ENCODE measurements at places on chromosomes 11 and 22.

- no peak for DNase-seq
These were observed 92.2 kb downstream of the STK33 start for GRCh38 chr11:8501836-8502235.

GRCh38 chr11:11461473-11461872 lies 108.4 kb upstream of the CSNK2A3 start:
- DNase-seq: no peak

DNA sequence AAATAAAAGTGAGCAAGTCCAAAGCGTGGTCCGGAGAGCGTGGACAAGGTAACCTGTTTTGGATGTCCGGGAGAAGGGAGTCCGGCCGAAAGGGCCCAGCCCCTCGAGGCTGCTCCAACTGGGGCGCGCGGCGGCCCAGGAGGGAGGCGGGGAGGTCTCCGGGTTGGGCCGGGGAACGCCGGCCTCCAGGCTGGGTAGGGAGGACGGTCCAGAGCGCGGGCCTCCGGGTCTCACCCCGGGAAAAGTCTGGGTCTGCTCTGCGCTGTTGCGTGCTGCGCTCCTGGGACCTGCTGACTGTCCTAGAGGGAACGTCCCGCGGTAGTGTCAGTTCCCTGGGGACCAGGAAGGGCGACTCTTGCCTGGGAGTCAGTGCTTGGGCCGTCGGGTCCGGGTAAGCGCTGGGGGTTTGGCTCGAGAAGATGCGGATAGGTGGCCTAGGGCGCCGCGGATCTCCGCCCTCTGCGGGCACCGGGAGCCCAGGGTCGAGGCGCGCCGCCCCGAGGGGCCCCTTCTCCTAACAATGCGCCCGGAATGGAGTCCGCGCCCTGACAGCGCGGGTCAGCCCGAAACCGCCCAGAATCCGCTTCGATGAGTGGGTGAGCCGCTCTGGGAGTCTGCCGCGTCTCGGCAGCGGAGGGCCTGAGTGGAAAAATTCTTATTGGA lies 988 bp upstream of the FLI1 start:
- DNase-seq: no peak

- DNase-seq: no peak
These were observed 16.4 kb downstream of the RPL27A start for GRCh38 chr11:8698917-8699441.

DNA sequence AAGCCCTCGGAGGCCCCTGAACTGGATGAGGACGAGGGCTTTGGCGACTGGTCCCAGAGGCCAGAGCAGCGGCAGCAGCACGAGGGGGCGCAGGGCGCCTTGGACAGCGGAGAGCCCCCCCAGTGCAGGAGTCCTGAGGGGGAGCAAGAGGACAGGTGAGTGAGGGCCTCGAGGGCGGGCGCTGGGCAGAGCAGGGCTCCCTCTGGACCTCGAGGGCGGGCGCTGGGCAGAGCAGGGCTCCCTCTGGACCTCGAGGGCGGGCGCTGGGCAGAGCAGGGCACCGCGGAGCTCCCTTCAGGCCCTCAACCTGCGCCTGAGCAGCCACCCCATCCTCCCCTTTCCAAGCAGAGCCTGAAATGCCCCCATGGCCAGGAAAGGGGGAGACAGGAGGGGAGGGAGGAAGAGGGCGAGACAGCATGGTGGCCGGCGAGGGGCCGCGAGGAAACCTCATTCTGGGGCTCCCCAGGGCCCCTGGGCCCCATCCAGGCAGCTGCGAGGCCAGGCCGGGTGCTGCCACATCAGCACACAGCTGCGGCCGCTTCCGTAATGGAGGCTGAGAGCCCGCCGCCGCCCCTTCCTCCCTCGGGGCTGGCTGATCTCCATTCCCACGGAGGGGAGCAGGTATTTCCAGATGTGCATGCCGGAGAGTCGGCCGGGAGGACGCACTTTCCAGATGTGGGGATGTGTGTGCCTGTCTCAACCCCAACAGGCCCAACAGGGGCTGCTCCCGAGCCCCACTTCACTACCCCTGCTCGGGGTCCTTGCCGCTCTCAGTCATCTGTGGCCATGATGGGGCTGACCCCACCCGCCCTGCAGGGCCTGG lies 10.0 kb downstream of the PRR33 start:
- DNase-seq: no peak

GRCh38 chr22:27971926-27972325 lies 52.9 kb upstream of the PITPNB start:
- no peak for DNase-seq

- no peak for DNase-seq
These were observed 85.2 kb upstream of the PPARA start for GRCh38 chr22:46064966-46065666.

DNA sequence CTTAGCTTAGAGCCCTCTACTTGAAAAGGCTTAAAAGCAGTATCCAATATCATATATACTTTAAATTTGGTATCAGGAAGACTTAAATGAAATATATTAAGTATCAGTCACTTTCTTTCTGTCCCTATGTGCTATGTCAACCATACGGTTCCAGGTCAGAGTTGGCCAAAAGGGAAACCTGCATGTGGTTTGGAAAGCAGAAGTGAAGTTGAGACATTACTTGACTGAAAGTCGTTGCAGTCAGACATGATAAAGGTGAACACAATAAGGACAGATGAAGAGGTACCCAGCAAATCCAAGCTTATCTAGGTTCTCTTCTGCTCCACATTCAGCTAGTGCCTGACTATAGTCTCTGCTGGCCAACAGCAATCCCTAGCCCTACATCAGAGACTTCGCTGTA lies 336.8 kb downstream of the KCNA4 start:
- DNase-seq: no peak

GRCh38 chr11:16169541-16169940 lies 186.8 kb downstream of the SOX6 start:
- DNase-seq: no peak

GRCh38 chr22:24951942-24952836 lies at the start of gene KIAA1671:
Gene KIAA1671 (plus strand): TSS chr22:24952716. CDS start chr22:25028000, 75,284 bp downstream.
- peak; percentile 73 for DNase-seq

GRCh38 chr22:46636221-46637002 lies 16.2 kb downstream of the GRAMD4 start:
- no peak for DNase-seq

DNA sequence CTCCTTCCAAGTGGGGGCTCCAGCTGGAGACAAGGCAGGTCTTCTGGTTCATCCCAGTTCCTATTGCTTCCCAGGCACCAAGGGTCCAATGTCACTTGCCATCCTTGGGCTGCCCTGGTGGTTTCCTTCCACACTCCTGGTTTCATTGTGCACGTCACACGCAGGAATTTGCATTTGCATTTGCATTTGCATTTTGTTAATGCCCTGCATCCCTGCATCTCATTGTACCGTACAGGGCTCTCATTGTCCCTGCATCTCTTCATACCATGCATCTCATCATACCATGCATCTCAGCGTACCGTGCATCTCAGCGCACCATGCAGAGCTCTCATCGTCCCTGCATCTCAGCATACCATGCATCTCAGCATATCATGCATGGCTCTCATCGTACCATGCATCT lies 112.2 kb upstream of the SYT13 start:
- no peak for DNase-seq

DNA sequence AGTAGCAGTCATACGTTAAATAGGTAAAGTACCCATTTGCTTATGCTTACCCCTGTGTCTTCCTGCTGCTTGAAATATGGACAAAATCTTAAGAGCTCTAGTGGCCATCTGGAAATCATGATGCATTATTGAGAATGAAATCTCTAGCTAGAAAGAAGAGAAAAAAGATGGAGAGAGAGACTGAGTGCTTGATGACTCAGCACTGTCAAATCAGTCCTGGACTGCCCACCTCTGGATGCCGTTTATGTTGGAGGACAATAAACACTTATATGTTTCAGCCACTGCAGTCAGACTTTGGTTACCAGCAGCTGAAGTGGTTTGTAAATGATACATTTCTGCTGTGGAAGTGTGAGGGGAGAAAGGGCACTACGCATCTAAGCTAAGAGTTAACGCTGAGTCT lies 3.6 kb downstream of the OR8B4 start:
- no peak for DNase-seq

DNA sequence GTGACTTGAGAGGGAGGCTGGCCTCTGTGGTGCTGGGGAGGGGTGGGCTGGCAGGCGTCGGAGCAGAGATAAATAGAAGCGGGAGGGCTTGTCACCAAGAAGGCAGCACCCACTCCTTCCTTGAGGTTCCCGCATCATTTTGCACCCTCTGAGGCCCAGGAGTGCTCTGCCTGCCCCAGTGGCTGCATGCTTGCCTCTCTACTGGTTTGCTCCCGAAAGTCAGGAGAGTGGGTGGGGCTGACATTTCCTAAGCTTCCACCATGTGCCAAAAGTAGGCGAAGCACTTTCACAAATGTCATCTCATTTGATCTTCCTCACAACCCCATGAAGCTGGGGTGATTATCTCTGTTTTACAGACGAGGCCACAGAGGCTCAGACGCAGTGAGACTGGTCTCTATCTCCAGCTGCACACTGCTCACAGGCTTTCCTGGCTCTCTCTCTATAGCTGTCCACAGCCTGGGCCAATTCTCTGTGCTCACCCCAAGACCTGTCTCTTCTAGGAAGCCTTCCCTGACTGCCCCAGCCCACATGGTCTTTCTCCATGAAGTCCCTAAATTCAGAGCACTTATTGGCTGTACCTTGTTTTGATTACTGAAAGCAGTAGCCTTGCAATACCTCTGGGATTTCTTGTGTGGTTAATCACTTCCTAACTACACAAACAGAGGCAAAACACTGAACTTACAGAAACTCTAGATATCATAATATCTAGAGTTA lies 2.6 kb upstream of the UCP3 start:
- DNase-seq: peak; percentile 92

- DNase-seq: no peak
These were observed 13.1 kb downstream of the MPPED1 start for GRCh38 chr22:43424666-43425630.

- no peak for DNase-seq
These were observed 405.7 kb downstream of the BUD13 start for GRCh38 chr11:116366980-116367645.

DNA sequence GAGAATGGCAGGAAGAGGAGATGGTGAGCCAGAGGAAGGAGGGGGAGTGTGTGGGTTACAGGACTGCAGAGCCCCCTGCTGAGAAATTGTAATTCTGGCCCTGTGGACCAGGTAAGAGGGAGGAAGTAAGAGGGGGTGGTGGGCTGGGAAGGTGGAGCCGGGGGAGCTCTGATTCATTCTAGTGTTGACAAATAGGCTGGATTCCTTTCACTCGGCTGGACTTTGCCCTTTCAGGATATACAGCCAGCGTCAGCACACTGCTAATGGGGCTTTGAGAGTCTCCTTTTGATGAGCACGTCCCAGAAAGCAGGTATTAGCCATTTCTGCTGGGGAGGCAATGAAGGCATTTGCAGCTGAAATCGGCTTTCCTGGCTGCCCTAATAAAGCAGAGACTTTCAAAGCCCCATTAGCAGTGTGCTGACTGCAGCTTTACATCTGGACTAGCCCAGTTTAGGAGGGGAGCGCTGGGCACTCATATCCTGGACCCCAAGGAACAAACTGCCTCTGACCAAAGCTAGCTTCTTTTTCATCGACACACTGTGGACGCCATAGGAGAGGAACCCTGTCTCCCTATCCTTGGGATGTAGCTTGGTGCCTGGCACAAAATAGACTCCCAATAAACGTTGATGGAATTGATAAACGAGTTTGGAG lies 44.8 kb upstream of the CADM1 start:
- no peak for DNase-seq

DNA sequence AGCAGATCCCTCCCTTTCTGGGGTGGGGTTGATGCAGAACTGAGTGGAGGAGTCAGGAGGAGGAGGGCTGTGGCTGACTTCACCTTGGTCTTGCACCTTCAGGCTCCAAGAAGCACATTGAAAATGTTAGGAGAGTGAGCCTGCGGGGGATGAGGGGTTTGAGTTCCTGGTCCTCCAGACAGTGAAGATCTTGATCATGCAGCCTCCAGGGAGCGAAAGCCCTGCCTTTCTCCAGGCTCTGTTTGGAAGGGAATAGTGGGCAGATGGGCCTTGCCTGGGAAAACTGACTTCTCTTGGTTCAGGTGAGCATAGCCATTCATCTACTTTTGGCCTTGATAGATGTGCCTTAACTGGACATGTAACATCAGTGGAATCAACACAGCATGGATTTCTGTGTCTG lies 267.6 kb upstream of the B3GAT1 start:
- no peak for DNase-seq

GRCh38 chr22:20578707-20579106 lies 71.3 kb downstream of the MED15 start:
- DNase-seq: no peak

GRCh38 chr11:106619320-106619990 lies 398.8 kb downstream of the GUCY1A2 start:
- no peak for DNase-seq

- no peak for DNase-seq
These were observed 7.7 kb downstream of the TBC1D22A start for GRCh38 chr22:46770151-46770641.

GRCh38 chr11:63274776-63275175 lies 31.4 kb upstream of the SLC22A25 start:
- no peak for DNase-seq

DNA sequence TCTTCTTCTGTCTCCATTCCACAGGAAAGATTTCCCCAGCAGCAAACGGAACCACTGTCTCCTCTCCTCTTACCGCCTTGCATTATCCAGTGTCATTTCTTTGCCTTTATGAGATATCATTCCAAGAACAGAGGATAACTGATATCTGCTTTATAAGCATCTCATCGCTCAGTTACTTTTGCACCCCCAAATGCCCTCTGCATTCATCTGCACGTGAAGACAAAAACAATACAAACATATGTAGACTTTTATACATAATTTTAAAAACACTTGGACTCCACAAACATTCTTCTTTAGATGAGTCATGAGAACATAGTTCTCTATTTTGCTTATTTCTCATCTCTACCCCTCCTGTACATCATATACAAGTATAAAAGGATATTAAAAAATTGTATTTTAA lies 512 bp upstream of the OR51T1 start:
- DNase-seq: no peak

- DNase-seq: no peak
These were observed 16.7 kb upstream of the OR9Q1 start for GRCh38 chr11:58006940-58007339.

DNA sequence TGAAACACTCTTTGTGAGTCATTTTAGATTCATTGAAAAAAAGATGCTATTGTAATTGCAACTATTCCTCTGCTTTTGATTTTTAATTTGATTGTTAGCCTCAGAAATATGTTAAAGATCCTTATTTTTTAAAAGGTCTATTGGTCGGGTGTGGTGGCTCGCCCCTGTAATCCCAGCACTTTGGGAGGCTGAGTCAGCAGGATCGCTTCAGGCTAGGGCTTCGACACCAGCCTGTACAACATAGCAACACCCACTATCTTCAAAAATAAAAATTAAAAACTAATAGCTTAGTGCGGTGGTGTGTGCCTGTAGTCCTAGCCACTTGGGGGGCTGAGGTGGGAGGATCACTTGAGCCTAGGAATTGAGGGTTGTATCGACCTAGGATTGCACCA lies 71.9 kb upstream of the MYO18B start:
- no peak for DNase-seq

- no peak for DNase-seq
These were observed 1068.8 kb downstream of the DLG2 start for GRCh38 chr11:84558085-84558905.
